ENCODE measurements at places on chromosomes 6 and 20. TPM values are rescaled to one million over a fixed set of nuclear protein-coding genes. Genes with fewer than 3 reads are reported as not detected.

Gene TGM3
- not detected for total RNA-seq

Gene ABCF1
- total RNA-seq = 37.6 TPM

Gene SIRPB1
- total RNA-seq = 1.3 TPM

Gene PPP1R3G
- 0.26 TPM for total RNA-seq

Gene MUC22
- total RNA-seq = not detected

Gene RANBP9
- 26.7 TPM for total RNA-seq

Gene FERMT1
- total RNA-seq = 5.7 TPM

Gene HLA-DMB
- total RNA-seq = 3.0 TPM

Gene PRL
- not detected for total RNA-seq

- H3K4me3 ChIP-seq = no peak overlapping the region
- no peaks in the 10 kb centered on the region for H3K36me3 ChIP-seq
- H3K27ac ChIP-seq = no peak overlapping the region
- no peak for DNase-seq
- H3K27me3 ChIP-seq = no peaks in the 10 kb centered on the region
Observed at GRCh38 chr6:53042112-53042511, 23.1 kb upstream of the FBXO9 start.

DNA sequence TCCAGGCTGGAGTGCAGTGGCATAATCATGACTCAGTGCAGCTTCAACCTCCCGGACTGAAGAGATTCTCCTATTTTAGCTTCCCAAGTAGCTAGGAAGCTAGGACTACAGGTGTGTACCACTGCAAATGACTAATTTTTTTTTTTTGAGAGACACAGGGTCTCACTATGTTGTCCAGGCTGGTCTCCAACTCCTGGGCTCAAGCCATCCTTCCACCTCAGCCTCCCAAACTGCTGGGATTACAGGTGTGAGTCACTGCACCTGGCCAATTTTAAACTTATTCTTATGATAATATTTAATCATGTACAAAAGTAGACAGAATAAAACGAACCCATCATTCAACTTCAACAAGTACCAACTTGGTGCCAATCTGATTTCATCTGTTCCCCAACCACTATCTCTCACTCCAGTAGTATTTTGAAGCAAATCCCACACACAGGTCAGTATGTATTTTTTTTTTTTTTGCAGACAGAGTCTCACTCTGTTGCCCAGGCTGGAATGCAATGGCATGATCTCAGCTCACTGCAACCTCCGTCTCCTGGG, 32.5 kb downstream of the BCL2L1 start:
- H3K27me3 ChIP-seq = no peaks in the 10 kb centered on the region
- no peak overlapping the region for H3K27ac ChIP-seq
- H3K4me1 ChIP-seq = peaks cover 46% of the 10 kb centered on the region
- no peak overlapping the region for H3K4me3 ChIP-seq

- DNase-seq = no peak
- H3K27ac ChIP-seq = no peak overlapping the region
- H3K4me3 ChIP-seq = no peak overlapping the region
- no peaks in the 10 kb centered on the region for H3K27me3 ChIP-seq
- H3K36me3 ChIP-seq = no peaks in the 10 kb centered on the region
Observed at GRCh38 chr6:15739353-15739752, 76.5 kb upstream of the DTNBP1 start.

DNA sequence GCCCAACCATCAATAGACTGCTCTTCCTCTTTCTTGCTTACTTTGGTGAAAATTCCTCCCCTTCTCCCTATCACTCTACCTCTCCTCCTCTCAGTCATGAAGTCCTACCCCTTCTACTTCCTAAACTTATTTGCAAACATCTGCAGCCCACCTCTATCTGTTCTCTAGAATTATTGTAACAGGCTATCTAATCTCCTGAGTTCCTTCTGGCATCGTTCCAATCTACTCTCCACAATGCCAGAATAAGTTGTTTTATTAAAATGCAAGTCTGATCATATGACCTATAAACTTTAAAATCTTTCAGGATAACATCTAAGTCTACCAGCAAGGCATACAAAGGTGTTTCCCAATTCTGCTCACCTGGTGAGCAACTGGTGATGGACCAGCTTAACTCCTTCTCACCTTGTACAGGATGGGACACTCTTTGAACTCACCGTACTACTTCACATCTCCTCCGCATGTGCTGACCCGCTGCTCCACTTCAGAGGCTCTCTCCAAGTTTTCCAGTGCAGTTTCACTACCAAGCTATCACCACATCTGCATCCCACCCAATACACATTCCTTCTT, 7.9 kb downstream of the CD164 start:
- H3K4me1 ChIP-seq = peaks cover 40% of the 10 kb centered on the region
- H3K27ac ChIP-seq = no peak overlapping the region
- DNase-seq = no peak

DNA sequence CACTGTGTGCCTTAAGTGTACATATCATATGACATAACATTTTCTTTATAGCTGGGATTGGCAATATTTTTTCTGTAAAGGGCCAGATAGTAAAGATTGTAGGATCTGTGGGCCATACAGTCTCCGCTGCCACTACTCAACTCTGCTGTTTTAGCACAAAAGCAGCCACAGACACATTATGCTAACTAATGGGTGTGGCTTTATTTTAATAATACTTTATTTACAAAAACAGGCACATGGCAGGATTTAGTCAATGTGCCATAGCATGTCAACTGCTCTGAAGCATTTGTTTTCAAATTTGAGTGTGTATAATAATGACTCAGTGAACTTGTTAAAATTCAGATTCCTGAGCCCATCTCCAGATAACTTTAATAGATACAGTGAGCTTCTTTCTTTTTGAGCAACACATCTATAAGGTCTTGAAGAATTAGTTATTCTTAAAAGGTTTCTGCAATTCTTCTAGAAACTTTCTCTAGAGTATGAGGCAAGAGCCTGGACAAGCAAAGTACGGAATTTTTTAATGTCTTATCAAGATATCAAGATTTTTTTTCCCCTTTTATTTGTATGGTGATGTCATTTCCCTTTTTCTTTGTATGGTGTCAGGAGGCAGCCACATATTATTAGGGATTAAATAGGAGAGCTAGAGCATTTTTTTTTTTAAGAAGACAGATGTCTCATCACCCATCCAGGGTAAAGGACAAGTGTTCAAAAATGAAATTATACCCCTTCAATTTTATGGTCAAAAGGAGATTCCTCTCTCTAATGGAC, 518.3 kb downstream of the DHX35 start:
- no peaks in the 10 kb centered on the region for H3K27me3 ChIP-seq
- H3K27ac ChIP-seq = no peak overlapping the region
- DNase-seq = no peak
- H3K36me3 ChIP-seq = no peaks in the 10 kb centered on the region
- no peak overlapping the region for H3K4me3 ChIP-seq

DNA sequence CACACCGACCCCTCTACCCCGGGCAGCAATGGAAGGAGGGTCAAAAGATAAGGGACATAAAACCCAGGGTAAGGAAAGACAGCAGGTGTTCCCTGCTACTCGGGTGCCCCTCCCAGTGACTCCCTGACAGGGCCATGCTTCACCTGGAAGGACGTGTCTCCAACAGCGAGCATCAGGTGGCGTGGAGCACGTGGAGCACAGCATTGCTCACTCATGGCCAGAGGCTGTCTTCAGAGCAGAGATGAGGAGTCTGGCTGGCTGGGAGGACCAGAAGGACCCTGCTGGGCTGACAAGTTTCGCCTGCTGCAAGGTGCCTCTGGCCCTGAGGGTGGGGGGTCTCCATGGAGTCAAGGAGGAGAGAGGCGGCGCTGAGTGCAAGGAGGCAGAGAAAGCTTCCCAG, 15.3 kb upstream of the CDH22 start:
- H3K27ac ChIP-seq = no peak overlapping the region
- H3K36me3 ChIP-seq = no peaks in the 10 kb centered on the region
- no peaks in the 10 kb centered on the region for H3K27me3 ChIP-seq
- DNase-seq = no peak
- no peak overlapping the region for H3K4me3 ChIP-seq
- no peaks in the 10 kb centered on the region for H3K4me1 ChIP-seq

DNA sequence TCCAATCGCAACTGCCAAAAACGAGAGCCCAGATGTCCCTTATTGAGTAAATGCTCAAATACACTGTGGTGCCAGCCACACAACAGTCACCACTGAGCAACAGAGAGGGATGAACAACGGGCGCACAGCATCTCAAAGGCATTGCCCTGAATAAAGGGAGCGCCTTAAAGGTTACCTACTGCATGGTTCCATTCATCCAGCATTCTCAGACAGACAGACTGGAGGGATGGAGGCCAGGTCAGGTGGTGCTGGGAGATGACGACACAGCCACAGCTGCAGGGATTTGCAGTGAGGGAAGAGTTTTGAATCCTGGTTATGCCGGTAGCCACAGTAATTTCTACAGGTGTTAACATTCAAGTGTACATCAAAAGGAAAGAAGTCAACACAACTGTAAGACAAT, 615.5 kb upstream of the AGPAT4 start:
- H3K36me3 ChIP-seq = no peaks in the 10 kb centered on the region
- H3K4me1 ChIP-seq = peaks cover 12% of the 10 kb centered on the region
- no peak overlapping the region for H3K4me3 ChIP-seq
- no peak for DNase-seq
- H3K27me3 ChIP-seq = no peaks in the 10 kb centered on the region

DNA sequence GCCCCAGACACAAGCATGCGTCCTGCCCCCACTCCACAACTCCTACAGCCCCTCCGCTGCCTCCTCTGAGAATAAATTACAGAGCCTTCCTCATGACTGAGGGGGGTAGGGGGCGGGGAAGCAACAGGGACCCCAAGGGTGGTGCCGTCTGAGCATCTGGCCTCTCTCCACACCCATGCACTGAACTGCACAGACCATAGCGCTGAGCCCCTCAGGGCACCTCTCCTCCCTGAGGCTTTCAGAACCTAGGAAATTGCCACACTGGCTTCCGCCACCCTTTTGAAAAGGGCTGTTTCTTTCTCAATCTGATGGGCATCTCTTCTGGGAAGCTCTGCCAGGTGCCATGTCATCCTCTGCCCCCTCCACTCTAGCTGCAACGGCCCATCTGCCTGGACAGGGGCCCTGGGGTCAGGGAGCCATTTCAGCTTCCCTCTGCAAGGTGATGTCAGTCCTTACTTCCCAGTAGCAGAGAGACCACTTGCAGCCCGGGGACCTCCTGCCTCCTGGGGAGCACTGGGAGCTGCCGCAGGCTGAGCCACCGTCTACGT, 2.5 kb downstream of the CST7 start:
- DNase-seq = no peak
- H3K4me1 ChIP-seq = no peaks in the 10 kb centered on the region
- no peak overlapping the region for H3K4me3 ChIP-seq
- H3K27ac ChIP-seq = no peak overlapping the region
- no peaks in the 10 kb centered on the region for H3K27me3 ChIP-seq

- DNase-seq = no peak
- no peaks in the 10 kb centered on the region for H3K4me1 ChIP-seq
- no peak overlapping the region for H3K27ac ChIP-seq
- no peaks in the 10 kb centered on the region for H3K36me3 ChIP-seq
- H3K27me3 ChIP-seq = no peaks in the 10 kb centered on the region
Observed at GRCh38 chr6:158284876-158285655, 27.2 kb upstream of the TULP4 start.

DNA sequence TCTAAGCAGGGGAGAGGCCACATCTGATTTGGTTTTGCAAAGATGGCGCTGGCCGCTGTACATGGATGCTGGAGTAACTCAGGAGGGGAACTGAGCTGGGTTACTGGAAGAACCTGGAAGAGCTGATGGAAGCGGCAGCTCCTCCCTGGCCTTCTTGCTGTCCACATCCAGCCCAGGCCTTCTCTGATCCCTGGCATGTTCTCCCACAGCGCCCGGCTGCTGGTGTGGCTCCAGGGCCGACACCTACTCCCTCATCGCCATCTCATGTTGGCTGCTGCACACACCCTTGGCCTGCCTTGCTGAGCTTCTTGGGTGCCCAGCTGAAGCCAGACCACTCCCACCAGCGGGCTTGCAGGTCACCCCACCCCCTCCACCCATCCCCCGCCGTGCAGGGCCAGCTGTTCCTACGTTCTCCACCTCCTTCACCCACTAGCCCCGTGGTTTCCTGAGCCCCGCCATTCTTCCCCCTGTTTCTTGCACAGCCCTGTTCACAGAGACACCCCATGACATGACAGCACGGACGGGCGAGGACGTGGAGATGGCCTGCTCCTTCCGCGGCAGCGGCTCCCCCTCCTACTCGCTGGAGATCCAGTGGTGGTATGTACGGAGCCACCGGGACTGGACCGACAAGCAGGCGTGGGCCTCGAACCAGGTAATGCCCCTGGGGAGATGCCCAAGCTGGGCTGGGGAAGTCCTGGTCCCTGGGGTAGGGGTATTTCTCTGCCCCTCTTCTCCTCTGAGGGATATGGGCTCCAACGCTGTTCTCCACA, 28.4 kb downstream of the VSTM2L start:
- no peaks in the 10 kb centered on the region for H3K36me3 ChIP-seq
- H3K27me3 ChIP-seq = no peaks in the 10 kb centered on the region
- no peak overlapping the region for H3K27ac ChIP-seq
- no peaks in the 10 kb centered on the region for H3K4me1 ChIP-seq
- no peak for DNase-seq

GRCh38 chr6:11231564-11232192, 790 bp downstream of the NEDD9 start:
- H3K27ac ChIP-seq = peak overlapping the region; percentile 87
- H3K4me1 ChIP-seq = peaks cover 31% of the 10 kb centered on the region
- no peaks in the 10 kb centered on the region for H3K36me3 ChIP-seq

DNA sequence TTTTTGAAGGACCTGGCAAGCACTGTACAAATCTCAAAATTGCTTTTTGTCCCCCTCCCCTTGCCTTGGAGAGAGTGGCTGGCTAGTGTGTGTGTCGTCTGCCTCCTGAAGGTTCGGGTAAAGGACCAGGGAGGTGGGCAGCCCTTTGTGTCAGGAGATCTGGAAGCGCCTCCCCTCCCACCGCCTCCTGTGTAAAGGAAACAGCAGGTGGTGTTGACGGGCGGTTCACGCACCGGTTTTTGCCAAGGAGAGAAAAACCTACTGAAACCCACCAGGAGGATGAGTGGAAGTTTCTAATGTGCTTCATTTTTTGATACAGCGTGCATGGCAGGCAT, 1.2 kb downstream of the ENTPD6 start:
- DNase-seq = peak; percentile 43
- H3K36me3 ChIP-seq = no peaks in the 10 kb centered on the region
- H3K27ac ChIP-seq = peak overlapping the region; percentile 76
- H3K27me3 ChIP-seq = no peaks in the 10 kb centered on the region
- H3K4me3 ChIP-seq = peak overlapping the region; percentile 76

DNA sequence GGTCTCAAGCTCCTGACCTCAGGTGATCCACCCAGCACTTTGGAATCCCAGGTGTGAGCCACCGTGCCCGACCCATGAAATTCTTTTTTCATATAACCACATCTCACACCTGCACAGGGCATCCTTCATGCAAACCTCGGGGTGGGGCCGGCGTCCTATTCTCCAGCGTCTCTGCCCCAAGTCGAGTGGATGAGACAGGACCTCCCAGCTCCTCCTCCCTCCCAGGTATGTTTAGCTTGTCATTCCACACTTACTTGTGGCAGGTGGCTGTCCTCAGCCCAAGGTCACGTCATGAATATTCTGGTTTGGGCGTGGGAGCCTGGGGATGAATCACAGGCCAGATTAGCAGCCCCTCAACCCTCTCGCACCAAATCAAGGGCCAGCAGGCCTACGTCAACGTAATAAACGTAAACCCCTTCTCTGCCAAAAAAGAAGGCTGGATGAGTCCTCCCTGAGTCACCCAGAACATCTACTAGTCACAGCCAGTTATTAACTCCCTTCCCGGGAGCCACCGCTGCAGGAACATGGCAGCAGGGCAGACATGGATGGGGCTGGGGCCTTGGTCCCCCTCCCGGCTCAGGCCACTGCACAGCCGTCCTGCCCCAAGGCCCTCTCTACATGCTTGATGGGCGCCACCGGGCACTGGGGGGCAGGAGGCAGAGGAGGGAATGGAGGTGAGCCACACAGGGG, 91.7 kb downstream of the YTHDF1 start:
- H3K36me3 ChIP-seq = no peaks in the 10 kb centered on the region
- peak; percentile 5 for DNase-seq
- no peak overlapping the region for H3K4me3 ChIP-seq
- no peaks in the 10 kb centered on the region for H3K4me1 ChIP-seq
- H3K27me3 ChIP-seq = no peaks in the 10 kb centered on the region
